ENCODE measurements at places on chromosomes 13 and 19. TPM values are rescaled to one million over a fixed set of nuclear protein-coding genes. Genes with fewer than 3 reads are reported as not detected.

The ATP4B gene
- 0.58 TPM for total RNA-seq

The TMEM59L gene
- 1.6 TPM for total RNA-seq

The KRTDAP gene
- total RNA-seq = not detected

The VSTM1 gene
- total RNA-seq = not detected

The SAFB2 gene
- 25.7 TPM for total RNA-seq

The SNRPD2 gene
- total RNA-seq = 278 TPM

DNA sequence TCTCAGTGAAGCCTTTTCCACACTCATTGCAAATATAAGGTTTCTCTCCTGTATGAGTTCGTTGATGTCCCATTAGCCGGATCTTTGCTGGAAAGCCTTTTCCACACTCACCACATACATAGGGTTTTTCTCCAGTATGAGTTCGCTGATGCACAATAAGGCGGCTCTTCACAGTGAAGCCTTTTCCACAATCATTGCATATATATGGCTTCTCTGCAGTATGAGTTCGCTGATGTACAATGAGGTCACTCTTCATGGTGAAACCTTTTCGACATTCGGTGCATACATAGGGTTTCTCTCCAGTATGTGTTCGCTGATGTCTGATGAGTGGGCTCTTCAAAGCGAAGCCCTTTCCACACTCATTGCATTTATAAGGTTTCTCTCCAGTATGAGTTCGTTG is 6.8 kb upstream of the ZNF350 start:
- DNase-seq = no peak

DNA sequence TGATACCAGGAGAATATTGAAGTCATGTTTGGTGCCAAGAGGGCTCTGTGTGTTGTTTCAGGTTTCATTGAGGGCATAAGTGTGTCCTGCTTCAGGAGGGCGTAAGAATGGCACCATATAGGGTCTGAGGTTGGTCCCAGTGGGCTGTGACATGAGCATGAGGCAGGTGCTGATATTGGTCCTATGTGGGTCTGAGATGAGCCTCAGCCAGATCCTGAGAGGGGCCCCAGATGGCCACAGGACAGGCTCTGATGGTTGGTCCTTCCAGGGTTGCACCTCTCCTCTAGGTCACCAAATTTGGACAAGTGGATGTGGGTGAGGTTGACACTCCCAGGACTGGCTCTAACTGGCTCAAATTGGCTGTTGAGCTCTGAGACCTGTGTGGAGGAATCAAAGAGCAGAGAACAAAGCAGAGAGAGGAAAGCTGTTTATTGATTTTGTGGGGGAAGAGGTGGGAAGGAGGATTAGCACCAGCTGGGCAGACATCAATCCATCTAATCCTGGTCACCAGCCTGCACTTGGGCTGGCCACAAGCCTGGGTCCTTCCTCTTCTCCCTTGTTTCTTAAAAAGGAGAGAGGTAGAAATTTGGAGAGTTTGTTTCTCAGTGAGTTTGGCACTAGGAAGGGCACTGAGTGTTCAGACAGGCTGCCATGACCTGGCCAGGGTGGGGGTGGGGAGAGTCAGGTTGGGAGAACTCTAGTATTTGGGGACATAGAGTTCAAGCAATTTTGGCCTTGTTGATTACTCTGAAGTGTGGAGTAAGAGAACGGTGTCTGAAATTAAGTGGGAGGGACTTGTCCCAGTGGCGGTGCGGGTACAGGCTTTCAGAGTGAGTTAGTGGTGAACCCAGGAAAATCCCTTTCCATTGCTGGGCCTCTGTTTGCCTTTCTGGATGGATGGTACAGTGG is 38.7 kb downstream of the CYP2B6 start:
- DNase-seq = no peak

DNA sequence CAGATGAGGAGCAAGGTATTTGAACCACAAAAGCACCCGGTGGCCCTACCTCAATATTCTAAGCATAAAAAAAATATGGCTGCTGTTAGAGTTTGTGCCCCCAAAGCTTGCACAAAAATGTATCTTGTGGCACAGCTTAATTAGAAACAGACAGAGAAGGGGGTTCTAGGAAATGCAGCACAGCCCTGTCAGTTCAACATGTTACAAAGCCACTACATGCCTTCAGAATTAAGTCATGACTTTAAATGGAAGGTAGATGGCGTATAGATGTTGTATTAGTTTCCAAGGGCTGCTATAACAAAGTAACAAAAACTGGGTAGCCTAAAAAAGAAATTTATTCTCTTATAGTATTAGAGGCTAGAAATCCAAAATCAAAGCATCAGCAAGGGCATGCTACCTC is 703.8 kb downstream of the DIAPH3 start:
- DNase-seq = no peak

DNA sequence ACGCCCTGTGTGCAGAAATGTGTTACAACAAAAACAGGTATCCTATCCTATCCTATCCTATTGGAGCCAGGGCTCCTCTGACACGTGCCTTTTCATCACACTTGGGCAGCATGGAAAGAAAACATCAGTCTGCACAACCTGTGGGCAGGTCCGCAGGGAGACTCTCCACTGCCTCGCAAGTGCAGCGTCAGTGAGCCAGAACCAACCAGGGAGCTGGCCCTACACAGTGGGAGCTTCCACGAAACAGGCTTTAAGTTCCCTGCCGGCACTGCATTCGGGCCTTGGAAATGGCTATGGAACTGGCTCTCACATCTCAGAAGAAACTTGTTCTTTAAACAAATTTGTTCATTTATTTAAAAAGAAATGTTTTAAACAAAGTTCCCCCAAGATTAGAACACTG is 49.5 kb downstream of the SLC7A1 start:
- DNase-seq = no peak

- no peak for DNase-seq
Observed at GRCh38 chr19:1069009-1069779, 2.2 kb downstream of the ARHGAP45 start.

GRCh38 chr19:13844130-13844631 is 32.8 kb upstream of the NANOS3 start:
- no peak for DNase-seq

DNA sequence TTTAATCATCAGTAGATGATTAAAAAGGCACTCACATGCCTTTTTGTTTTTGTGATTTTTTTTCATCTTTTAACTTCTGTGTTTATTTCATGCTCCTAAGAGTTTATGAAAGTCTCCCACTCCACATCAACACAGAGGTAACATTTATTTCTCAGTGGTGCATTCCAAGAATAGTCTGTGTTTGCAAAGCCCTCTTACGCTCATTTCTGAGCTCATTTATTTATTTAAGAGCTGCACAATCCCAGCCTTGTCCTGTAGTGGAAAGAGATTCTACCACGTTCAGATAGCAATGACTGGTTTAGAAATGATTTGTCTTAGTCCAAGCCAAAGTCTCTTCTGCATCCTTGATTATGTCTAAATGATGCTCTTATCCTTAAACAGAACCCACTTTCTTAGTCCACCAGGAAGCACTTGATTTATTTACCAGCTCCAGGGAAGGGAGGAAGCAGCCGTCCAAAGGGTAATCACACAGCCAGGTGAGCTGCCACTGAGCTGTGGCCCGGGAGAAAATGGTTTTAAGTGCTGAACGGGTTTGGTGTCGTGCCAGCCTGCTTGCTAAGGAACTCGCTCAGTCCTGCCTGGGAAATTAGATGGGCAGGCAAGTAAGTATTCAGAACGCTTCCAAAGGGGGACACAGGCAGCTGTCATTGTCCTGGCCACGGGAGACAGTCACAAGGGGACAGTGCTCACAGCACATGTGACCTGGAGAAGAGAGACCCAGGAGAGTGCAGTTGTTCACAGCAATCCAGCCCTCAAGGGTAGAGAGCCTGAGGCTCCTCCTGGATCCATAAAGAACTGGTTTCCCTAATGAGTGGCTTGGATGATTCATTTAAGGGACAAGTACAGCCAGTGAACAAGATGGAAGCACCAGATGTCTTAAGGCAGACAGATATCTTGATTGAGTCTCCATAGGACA is 131.8 kb upstream of the WASF3 start:
- DNase-seq = no peak

DNA sequence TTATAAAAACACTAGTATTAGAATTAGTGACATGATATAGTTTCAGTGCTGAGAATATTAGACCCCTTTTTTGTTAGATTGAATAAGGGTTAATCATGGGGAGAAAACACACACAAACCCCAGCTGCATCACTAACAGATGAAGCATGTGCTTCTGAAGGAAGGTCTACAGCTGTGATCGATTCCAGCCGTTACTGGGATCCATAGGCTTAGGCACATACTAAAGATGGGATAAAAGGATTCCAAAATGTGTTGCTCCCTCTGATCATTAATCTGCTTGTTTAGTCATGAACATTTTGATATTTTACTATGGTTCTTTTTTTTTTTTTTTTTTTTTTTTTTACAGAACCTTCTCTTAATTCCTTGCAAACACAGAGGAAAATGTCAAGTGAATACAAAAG is 1591.3 kb downstream of the EFNB2 start:
- DNase-seq = no peak

DNA sequence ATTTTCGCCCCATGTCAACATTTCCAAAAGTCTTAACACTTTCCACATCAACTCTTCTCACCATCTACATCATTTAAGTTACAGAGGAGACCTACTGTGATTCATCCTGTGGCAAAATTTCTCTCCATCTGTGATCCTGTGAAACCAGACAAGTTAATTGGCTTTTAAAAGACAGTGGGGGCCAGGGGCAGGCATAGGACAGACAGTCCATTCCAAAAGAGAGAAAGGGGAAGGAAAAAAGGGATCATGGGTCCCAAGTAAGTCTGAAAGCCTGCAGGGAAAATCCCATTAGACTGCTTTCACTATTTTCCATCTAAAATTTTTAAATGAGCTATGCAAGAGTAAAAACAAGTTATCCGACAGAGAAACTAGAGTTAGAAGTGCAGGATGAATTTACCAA is 121.0 kb downstream of the MRPL57 start:
- DNase-seq = no peak

DNA sequence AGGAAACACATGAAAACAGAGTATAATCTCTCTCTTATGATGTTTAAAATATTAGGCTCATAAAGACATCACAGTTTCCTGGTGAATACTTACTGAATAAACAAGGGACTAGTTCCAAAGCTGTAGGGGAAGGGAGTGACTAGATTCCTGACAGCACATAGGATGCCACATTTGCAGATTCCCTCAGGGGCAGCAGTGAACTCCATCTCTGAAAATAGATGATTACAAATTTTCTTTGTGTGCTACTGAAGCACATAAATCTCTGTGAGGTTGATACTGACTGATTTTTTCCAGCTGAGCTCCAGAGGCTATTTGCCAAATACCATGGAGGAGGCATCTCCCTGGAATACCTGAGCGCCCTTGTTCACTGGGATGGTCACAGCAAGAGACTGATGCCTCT is 77.3 kb downstream of the FGF9 start:
- DNase-seq = no peak

DNA sequence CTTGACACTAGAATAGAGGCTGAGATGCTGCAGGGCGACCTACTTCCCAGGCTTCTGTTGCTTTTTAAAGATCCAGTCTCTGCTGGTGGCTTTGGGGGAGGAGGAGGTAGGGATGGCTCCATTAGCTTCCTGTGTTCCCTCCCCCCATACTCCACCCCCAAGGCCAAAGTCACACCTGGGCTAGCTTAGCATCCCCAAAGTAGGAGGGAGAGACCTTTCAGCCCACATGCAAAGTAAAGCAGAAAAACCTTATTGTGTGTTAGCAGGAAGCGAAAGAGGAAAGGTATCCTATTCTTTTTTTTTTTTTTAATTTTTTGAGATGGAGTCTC is 3.2 kb upstream of the TNPO2 start:
- DNase-seq = no peak

DNA sequence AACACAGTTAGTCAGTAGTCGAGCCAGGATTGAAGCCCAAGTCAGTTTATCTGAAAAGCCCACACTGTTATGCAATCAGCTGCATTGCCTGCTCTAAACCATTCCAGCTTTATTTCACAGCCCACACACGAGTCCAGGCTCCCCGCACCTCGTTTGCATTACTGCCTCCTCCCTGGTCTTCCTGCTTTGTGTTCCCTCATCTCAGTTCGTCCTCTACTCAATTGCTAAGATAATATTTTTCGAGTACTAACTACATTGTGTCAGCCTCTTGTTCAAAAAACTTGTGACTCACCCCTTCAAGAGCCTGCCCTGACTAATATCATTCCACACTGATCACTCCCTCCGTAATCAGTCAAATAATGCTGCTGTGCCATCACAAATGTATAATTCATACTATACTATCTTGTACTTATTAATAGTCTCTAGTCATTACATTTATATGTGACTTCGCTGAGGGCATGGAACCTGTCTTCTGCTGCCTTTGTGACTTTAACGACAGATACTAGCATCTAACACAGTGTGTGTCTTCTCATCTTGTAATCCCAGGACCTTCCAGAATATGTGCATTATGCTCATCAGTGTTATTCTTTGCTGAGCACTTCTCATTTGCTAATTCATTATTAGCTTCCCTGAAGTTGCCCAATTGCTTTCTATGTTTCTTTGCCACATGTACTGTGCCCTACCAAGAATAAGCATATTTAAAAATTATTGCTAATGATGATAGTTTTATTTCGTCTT is 26.2 kb upstream of the WDFY2 start:
- no peak for DNase-seq

DNA sequence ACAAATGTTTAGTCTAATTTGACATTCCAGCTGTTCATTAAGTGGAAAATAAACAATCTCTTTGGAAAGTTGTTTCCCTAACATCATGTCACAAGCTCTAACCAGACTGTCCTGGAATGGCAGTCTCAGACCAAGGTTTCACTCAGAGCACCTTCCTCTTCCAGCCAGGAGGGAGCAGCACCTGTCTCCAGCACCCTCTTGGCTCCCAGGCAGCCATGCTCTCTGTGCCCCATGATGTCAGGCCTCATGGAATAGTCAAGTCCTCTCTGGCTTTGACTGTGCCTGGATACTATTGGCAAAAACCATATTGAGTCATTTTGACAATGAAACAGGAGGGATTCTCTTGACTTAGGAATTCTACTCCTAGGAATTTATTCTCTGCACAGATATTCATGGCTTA is 171.4 kb downstream of the OXGR1 start:
- no peak for DNase-seq

GRCh38 chr19:48333467-48334384 is 8.4 kb downstream of the EMP3 start:
- DNase-seq = no peak

- DNase-seq = no peak
Observed at GRCh38 chr13:64869539-64869938, 2360.6 kb downstream of the PCDH9 start.

- no peak for DNase-seq
Observed at GRCh38 chr19:8501516-8501915, 924 bp downstream of the PRAM1 start.

- DNase-seq = no peak
Observed at GRCh38 chr19:57803265-57803593, 11.5 kb downstream of the ZNF552 start.

- no peak for DNase-seq
Observed at GRCh38 chr13:37123337-37123736, 17.9 kb upstream of the CSNK1A1L start.

DNA sequence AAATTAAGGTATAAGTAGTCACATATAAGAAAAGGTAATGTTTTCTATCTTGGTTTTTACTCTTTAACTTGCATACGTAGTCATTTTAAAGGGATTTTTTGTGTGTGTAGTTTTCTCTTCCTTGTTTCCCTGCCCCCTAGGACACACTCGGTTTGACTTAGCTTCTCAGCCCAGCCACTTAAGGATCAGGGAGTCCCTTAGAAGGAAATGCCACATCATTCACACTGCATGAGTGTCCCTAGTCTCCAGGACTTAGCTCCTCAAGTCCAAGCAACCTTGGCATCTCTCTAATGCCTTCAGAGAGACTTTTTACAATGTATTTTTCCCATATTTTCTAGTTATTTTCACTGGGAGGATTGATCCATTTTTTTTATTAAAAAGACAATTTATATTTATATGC is 1407.7 kb downstream of the EFNB2 start:
- DNase-seq = no peak

Measured in glomerular endothelial cell (primary cell).